Stimulated activated CD8-positive, alpha-beta memory T cell treated with anti-CD3 and anti-CD28 coated beads, Interleukin-7, amount 100 ng/mL, for 48 hours (primary cell): ENCODE measurements at places on chromosomes 7 and 10.

- no peak for DNase-seq
Measured at GRCh38 chr7:116052006-116052405, 21.4 kb upstream of the TFEC start.

DNA sequence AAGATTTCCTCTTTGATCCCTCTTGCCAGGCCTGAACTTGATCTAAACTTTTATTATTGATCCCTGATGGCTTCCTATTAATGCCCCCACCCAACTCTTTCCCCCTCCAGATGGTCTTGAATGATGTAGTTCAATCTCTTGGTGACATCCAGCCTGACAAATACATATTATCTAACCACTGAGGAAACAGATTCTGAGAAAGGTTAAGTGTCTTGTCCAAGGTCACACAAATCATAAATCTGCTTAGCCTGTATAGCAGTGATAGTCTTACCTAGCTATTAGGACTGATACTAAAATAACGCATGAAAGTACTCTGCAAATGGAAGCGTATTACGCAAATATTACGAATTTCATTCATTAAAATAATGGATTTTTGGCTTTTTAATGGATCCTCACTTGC lies 22.7 kb downstream of the STEAP1B start:
- DNase-seq: no peak

GRCh38 chr7:47150497-47151260 lies 431.2 kb downstream of the TNS3 start:
- DNase-seq: no peak

DNA sequence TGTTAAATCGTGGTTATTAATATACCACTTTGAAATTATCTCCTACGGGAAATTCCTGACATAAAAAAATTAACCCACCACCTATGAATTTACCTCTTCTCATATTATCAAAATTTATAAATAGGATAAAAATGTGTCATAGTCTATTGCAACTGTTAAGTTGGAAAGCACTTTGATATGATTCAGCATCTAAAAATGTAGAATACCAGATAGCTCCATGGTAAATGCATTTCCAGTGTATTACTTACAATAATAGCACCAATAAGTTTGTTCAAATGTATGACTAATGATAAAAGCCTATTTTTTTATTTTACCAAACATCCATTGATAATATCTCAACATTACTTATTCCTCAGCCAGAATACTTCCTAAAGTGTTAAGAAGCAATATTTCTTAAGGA lies 13.6 kb upstream of the KCND2 start:
- DNase-seq: no peak

GRCh38 chr7:80279760-80280159 lies 145.1 kb downstream of the GNAI1 start:
- no peak for DNase-seq

DNA sequence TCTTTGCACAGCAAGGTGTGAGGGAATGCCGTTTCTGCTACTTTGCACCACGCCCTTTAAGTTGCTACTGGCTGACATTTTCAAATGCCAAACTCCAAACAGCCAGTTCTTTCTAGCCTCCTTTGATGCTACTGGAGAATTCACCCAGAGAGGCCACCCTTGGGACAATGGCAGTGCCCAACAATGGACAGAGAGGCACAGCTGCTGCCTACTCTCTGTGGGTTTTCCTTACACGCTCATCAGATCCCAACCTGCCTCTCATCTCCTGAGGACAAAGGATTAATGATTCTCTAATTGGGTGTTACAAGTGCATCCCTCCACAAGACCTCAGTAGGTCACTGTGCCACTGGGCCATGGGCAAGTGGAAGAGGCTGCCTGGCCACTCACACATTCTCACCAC lies 105.8 kb downstream of the COBL start:
- no peak for DNase-seq

DNA sequence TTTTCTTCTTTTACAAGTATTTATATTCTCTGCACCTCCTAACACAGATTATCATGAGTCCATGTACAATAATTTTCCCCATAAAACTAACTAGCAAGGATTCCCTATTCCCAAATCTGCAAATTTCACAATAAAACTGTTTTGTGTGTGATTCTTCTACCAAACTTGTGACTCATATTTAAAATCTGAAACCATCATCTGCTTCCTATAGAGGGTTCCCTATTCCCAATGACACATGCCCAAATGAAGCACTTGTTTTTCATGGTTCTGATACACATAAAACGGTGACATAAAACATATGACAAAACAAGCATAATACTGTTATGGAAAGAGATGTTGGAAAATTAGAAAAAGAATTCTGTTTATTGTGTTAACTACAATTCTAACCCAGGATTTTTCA lies 657.6 kb downstream of the PARD3 start:
- DNase-seq: no peak

- peak; percentile 26 for DNase-seq
Measured at GRCh38 chr10:84194424-84195043, at the start of gene CDHR1. Gene CDHR1, plus strand, starts transcription at chr10:84194537. Its CDS starts 224 bp downstream, at chr10:84194761.

DNA sequence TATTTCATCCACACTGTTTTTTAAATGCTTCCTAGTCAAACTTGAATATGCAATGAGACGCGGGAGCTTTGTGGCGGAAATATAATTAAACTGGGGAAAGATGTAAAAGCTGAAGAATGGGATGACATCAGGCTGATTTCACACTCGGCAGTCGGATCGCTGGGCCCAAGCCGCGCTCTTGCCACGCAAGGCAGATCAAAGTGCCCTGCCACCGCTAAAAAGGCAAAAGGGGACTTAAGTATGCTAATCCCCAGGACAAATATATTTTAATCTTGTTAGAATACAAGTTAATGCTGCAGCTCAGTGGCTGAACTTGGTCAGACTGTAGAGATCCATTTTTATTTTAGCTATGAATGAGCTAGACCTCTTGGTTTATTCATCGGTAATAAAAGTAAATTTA lies 13.8 kb downstream of the EN2 start:
- no peak for DNase-seq

- DNase-seq: no peak
Measured at GRCh38 chr7:37277513-37277912, 171.2 kb downstream of the ELMO1 start.

DNA sequence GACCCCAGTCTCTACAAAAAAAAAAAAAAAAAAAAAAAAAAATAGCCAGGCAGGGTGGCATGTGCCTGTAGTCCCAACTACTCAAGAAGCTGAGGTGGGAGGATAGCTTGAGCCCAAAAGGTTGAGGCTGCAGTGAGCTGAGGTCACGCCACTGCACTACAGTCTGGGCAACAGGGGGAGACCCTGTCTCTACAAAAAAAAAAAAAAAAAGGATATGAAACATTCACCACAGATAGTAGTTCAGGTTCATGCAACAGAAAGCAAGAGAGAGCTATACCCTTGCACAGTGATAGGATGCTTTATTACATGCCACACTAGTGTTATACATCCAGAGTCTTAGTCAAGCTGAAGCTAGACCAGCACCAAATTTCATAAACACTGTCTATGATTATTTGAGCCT lies 148.4 kb upstream of the KAT6B start:
- DNase-seq: no peak

- DNase-seq: no peak
Measured at GRCh38 chr7:44163591-44163990, 22.5 kb upstream of the MYL7 start.

DNA sequence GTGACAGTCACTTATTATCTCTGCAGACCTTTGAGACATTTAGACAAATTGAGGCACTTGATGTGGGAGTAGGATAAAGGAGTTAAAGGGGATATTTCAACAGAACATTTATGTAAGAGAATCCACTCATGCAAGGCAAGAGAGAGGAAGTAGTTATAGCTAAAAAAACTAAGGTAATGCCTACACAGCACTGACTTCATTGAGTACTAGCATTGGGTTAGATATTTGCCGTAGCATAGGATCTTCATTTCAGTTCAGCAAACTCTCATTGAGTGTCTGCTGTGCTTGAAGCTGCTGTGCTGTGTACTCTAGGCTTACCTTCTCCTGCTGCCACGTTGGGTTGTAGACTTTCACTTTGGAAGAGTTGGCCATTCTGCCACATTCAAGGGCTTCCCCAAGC lies 10.5 kb upstream of the ENTPD1 start:
- no peak for DNase-seq

DNA sequence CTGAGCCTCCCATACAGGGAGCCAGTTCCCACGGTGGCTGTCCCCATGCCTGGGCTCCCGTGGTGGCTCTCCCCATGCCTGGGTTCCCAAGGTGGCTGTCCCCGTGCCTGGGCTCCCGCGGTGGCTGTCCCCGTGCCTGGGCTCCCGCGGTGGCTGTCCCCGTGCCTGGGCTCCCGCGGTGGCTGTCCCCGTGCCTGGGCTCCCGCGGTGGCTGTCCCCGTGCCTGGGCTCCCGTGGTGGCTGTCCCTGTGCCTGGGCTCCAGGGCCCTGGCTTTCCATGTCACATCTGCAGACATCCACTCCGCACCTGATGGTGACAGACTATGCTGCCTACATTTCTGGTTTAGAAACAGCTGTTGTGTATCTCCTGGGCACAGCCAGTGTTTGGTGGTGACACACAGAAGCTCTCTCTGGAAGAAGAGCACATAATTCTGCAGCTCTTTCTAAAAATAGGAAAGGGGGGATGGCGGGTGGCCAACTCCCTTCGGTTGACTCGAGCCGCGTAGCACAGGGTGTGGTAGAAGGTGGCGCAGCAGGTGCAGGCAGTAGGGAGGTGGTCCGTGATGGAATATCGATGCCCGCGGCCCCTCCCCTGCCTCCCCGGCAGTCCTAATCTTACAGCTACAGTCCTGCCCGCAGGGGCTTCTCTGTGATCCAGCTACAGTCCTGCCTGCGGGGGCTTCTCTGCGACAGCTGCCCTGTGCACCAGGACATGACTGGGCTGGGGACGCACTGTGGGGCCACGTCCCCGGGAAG lies 251.2 kb downstream of the DNAJB6 start:
- no peak for DNase-seq

GRCh38 chr10:20892011-20892585 lies 5.0 kb downstream of the NEBL start:
- no peak for DNase-seq

- DNase-seq: no peak
Measured at GRCh38 chr7:11216276-11216675, 242.6 kb downstream of the PHF14 start.

DNA sequence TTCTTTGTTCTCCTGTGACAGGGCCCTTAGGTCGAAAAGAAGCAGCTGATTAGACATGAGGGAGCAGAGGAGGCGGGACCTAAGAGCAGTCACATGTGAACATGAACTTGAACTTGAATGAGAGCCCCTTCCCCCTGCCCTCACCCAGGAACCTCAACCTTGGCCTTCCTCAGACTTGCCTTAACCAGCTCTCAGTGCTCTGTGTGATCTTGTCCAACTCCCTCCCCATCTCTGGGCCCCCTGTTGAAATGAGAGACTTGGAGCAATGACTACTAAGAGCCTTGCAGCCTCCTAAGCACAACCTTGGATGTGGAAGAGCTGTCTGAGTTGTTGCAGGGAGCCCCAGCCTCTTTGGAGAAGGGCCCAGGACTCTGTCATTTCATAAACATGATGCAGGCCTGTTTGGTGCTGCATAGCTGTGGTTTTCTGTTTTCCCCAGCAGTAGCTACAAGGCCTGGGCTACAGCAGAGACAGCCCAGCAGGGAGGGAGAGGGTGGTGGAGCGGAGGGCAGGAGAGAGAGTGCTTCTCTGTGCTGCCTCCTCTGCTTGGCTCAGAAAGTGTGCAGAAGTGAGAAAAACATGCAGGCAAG lies 123.9 kb upstream of the ZMIZ1 start:
- no peak for DNase-seq

DNA sequence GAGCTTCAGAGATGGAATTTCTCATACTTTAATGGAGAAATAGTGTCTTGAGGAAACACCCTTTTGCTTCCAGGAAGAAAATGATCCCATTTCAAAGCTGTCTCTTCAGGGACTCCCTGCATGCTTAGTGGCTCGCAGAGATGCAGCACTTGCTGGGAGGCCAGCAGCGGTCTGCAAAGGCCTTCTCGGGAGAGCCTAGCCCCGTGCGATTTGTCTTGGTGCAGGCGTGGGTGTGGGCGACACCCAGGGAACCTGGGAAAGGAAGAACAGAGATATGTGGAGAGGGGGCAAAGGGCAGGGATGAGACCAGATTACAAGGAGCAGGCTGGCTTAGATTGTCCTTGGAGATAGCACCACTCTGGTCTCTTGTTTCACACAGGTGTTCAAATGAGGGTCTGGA lies 352.3 kb upstream of the PODXL start:
- DNase-seq: no peak

DNA sequence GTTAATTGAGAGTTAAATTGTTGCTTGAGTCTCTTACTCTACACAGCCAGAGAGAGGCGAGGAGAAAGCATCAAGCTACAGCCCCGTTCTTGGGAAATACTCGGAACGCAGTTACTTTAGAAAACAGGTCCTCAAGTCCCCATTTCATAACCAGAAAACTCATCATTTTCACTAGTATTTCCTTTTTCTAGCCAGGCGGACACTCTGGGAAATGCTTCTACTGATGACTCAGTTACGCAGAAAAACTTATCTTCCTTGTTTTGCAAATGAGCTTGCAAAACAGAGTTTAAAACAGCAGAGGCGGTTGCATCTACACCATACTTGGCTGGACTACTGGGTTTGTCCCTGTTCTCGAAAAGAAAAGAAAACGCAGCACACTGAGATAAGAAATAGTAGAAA lies 111.4 kb upstream of the FGFR2 start:
- no peak for DNase-seq

- DNase-seq: no peak
Measured at GRCh38 chr10:130739016-130739756, 572.3 kb downstream of the TCERG1L start.

- no peak for DNase-seq
Measured at GRCh38 chr7:36280840-36281812, 108.5 kb upstream of the ANLN start.

- no peak for DNase-seq
Measured at GRCh38 chr10:33101392-33101787, 143.4 kb upstream of the ITGB1 start.

GRCh38 chr10:95337423-95338160 lies 46.8 kb upstream of the PDLIM1 start:
- no peak for DNase-seq

- no peak for DNase-seq
Measured at GRCh38 chr10:47418966-47419365, 34.9 kb upstream of the ZNF488 start.

DNA sequence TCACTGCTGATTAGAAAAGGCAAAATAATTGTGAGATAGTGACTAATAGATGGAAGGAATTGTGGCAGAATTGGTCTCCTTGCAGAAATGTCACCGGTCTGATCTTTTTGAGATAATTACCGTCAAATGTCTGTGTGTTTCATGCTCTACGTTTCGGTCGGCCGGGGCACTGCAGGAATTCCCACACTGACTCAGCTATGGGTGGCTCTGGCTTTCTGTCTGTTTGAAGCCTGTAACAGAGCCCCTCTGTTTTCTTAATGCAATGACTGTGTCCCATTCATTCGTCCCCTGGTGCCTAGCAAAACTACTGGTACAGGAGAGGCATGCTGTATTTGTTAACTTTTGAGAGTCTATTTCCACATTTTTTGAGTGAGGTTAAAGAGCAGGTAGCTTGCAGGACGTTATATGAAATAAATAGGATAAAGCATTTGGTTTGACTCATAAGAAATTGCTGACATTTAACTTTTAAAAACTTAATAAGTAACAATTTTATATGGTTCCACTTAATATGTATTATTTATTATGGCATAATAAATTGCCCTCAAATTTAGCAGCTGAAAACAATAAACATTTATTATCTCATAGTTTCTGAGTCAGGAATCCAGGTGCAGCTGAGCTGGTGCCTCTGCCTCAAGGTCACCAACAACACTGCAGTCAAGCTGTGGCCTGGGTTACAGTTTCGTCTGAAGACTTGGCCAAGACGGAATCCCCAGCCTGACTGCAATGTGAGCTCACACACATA lies 53.3 kb upstream of the CTBP2 start:
- no peak for DNase-seq

- DNase-seq: no peak
Measured at GRCh38 chr10:95458871-95459270, 102.3 kb downstream of the SORBS1 start.
